H54 (cell line): ENCODE measurements at places on chromosomes 2 and 18.
A peak's percentile ranks its signal among the peaks of the same experiment; 100 is the strongest.

GRCh38 chr2:37819186-37819585 is 105.9 kb upstream of the RMDN2 start:
- no peak for DNase-seq

GRCh38 chr2:28717339-28717758 is 34.3 kb upstream of the PPP1CB start:
- peak; percentile 50 for DNase-seq

DNA sequence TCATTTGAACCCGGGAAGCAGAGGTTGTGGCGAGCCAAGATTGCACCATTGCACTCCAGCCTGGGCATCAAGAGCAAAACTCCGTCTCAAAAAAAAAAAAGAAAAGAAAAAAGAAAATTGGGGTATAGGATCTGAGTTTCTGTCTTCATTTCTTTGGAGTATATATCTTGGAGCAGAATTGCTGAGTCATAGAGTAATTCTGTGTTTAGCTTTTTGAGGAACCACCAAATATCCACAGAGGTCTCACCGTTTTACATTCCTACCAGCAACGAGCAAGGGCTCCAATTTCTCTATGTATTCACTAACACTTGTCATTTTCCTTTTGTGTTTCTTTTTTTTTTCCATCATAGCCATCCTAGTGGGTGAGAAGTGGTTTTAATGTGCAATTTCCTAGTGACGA is 87.6 kb upstream of the TEX51 start:
- no peak for DNase-seq

- no peak for DNase-seq
Observed at GRCh38 chr2:53544871-53545558, 222.6 kb upstream of the CHAC2 start.

GRCh38 chr2:11446733-11447248 is 19.2 kb downstream of the E2F6 start:
- peak; percentile 23 for DNase-seq

DNA sequence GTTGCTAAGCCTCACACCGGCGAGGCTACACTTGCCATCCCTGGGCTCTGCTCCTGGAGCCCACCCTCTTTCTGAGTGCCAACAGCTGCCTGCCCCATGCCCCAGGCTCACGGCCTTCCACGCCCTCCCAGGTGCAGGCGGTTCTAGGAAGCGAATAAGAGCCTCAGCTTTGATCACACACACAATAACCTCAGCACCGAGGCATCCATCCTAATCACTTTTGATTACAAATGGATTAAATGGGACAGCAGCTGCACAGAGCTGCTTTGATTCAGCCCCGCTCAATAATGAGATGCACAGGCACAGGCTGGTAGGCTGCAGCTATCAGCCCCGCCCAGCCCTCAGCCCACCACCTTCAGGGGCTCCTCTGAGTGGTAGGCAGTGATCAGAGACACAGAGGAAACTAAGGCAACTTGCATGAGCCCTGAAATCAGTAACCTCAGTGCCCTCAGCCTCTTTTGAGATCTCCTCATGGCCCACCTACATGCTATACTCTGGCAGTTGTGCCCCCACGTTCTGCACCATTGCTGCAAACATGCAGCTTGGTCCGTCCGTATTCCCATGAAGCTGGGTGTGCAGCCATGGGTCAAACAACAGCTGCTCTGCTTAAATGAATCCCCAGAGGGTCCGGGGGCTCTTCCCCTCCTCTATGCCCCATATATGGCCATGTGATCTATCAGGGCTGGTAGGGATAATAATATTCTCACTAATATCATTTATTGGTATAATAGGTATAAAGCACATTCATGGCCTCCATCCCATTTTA is 171.4 kb downstream of the SETBP1 start:
- no peak for DNase-seq

GRCh38 chr2:156309167-156309566 is 23.4 kb downstream of the NR4A2 start:
- DNase-seq: no peak

DNA sequence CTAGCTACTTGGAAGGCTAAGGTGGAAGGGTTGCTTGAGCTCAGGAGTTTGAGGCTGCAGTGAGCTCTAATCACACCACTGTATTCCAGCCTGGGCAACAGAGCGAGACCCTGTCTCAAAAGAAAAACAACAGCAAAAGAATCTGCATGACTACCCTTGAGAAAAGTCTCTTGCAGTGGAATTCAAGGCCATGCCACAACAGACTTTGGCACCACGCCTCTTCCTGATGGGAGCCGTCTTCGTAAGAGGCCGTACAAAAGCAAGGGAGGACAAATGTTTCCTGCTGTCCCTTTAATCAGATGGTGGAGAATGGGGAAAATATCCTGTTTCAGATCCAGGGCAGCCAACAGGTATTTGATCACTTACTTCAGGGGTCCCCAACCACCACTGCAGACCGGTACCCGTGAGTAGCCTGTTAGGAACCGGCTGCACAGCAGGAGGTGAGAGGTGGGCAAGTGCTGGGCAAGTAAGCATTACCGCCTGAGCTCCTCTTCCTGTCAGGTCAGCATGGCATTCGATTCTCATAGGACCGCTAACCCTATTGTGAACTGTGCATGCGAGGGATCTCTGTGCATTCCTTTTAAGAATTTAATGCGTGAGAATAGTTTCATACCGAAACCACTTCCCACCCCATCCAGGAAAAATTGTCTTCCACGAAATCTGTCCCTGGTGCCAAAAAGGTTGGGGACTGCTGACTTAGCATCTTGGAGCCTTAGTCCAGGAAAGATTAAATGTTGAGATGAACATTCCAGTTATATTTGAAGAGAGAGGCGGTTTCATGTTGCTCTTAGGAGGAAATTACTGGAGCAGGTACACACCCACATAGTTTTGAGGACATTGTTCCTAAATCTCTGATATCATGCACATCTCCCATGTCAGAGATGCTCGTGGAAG is 94.4 kb upstream of the XPO1 start:
- DNase-seq: no peak

DNA sequence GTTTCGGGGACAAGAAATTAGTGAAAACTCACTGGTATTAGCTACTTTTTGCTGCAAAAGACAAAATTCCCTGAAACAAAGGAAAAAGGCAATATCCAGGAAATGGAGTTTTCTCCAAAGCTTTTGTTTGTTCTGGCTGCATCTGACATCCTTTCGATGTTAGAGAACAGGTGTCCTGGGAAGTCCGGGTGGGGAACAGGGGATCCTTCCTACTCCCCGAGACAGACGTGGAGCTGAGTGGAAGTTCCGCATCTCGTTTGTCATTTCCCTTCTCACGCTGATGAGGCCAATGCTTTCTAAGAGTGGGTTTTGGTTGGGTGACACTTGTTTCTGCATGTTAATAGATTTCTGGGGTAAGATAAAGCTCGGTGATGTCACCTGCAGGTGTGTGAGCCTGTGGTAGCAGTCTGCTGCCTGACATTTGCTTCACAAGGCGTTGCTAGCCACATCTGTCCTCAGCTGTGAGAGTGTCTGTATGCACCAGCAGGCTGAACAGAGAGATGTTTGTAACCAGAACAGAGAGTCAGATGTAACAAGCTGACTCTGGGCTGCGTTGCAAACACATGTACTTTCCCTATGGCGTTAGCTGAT is 125.9 kb downstream of the ACOXL start:
- DNase-seq: no peak

- DNase-seq: peak; percentile 52
Observed at GRCh38 chr2:97868986-97869721, 126.6 kb downstream of the TMEM131 start.

- DNase-seq: no peak
Observed at GRCh38 chr18:40152859-40153258, 1802.2 kb upstream of the PIK3C3 start.

- DNase-seq: no peak
Observed at GRCh38 chr2:42877511-42877910, 85.1 kb upstream of the HAAO start.

DNA sequence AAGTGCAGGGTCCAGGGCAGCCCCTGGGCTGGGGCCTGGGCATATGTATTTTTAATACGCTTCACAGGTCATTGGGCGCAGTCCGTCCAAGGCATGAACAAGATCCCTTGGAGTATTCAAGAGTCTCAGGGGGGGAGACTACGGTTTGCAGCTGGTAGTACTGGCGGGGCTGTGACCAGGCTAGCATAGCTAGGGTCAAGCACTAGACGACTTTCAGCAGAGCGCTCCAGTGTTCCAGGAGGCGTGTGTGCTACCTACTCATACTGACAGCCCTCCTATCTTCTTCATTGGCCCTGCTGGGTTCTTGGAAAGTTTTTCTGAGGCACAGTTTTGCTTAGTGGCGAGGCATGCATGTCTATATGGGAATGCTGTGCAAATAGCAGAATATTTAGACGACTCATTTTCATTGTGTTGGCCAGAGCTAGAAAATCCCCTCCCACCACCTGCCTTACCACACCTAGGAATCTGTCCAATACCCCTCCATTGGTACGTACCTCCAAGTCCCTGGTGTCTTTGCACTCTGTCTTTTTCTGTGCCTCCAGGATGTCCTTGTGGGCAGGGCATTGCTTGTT is 68.2 kb downstream of the GLI2 start:
- DNase-seq: no peak

DNA sequence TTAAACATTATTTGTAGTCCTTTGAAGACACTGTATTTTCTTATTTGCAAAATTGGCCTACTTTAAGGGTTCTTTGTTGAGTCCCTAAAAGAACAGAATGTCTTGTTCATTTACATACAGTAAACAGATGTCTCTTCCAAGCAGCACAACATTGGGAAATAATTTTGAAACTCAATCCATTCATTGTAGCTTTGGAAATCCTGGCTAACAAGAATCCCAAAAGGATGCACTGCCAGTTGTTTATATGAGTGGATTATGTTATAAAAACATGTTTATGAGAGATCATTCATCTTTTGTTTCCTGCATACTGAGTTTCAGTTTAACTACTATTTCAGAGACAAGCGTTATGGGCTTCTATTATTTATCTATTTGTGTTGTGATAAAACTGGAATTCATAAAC is 499.3 kb downstream of the PID1 start:
- DNase-seq: no peak

DNA sequence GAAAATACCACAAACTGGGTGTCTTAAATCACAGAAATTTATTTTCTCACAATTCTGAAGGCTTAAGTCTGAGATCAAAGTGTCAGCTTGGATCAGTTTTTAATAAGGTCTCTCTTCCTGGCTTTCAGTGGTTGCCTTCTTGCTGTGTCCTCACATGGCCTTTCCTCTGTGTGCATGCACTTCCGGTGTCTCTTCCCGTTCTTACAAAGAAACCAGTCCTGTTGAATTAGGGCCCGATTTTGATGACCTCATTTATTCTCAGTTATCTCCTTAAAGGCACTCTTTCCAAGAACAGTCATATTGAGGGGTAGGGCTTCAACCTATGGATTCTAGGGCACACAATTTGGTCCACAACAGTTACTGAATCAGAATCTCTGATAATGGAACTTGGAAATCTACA is 5.4 kb upstream of the XIRP2 start:
- no peak for DNase-seq

- no peak for DNase-seq
Observed at GRCh38 chr18:48050176-48050575, 119.7 kb upstream of the SMAD2 start.

- peak; percentile 69 for DNase-seq
Observed at GRCh38 chr2:100292022-100292580, 30.2 kb downstream of the LONRF2 start.

GRCh38 chr2:48343571-48344440 is 186.1 kb upstream of the STON1 start:
- DNase-seq: peak; percentile 12

DNA sequence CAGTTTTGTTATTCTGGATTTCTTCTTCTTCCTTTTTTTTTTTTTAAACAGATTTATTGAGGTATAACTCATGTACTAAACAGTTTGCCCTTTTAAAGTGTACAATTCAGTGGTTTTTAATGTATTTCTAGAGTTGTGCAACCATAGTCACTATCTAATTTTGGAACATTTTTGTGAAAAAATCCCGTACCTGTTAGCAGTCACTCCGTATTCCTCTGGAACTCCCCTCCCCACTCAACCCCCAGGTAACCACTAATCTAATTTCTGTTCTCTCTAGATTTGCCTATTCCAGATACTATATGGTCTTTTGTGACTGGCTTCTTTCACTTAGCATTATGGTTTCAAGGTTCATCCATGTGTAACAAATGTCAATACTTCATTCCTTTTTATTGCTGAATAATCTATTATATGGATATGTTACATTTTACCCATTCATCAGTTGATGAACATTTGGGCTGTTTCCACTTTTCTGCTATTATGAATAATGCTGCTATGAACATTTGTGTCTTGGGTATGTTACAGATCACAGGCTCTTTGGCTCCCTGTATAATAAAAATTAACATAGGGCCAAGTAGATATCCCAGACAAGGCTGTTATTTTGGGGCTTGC is 21.9 kb downstream of the EHBP1 start:
- no peak for DNase-seq

DNA sequence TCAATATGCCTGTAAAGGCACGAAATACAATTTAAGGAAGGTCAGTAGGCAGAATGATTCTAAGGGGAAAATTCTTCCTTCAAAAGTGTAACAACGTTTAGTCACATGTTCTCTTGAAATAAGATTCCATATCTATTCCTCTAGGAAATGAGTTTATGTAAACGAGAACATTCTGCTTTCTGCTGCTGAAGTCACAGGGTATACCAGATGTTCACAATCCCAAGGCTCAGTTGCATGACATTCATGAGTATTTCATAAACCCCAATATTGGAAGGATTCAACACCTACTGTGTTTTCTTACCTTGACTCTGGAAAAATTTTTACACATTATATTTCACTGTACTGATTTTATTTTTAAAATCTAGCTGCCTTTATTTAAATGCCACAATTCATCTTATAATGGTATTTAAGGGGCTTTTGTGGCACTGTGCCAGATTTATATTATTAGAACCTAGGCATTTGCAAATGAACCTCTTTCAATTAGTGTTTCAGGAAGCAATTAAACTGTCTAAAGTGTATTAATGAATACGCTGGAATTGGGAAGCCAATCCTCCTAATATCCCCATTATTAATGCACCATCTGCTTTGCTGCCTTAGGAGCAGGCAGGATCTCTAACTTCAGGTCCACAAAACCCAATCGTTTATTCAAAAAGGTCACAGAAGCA is 542.6 kb upstream of the KLHL29 start:
- DNase-seq: no peak

DNA sequence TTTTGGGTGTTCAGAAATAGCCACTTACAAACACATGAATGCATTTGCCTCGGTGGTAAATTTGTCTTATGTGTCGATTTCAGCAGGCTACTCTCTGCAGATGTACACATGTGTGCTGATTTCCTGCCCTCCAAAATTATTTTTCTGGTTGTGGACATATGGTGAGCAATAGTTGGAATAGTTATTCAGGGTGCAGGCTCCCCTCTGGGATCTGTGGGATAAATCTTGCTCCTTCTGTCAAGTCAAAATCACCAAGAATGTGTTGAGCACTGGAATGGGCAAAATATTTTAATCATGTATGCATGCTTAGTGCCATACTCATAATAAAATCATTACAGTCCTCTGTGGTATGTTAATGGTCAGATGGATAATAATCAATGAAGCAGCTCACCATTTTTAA is 684.5 kb downstream of the BCL11A start:
- no peak for DNase-seq

- no peak for DNase-seq
Observed at GRCh38 chr2:240819126-240819857, 727 bp downstream of the KIF1A start.

DNA sequence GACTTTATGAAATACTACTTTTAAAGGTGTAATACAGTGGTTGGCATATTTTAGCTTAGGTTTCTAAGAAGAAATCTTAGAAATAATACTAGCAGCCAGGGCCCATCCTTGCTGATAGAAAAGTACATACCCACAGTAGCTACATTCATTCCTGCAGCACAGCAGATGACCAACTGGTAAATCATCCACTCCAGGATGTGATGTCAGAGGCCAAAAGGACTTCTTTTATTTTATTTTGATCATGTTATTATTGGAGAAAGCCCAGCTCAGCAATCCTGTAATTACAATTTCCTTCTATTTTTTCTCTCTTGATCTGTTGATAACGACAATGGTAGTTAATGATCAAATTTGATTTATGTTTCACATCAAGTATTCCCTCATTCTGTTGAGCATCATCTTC is 18.0 kb upstream of the TTN start:
- DNase-seq: peak; percentile 4
